ENCODE measurements at places on chromosomes 2 and 18.

- no peak for DNase-seq
Measured at GRCh38 chr2:240126731-240127130, 9.4 kb downstream of the COPS9 start.

GRCh38 chr2:85195956-85196355, 62.8 kb downstream of the TCF7L1 start:
- peak; percentile 18 for DNase-seq

- DNase-seq: no peak
Measured at GRCh38 chr18:8933714-8934284, 168.7 kb upstream of the NDUFV2 start.

- DNase-seq: no peak
Measured at GRCh38 chr18:995629-996028, 91.0 kb downstream of the ADCYAP1 start.

DNA sequence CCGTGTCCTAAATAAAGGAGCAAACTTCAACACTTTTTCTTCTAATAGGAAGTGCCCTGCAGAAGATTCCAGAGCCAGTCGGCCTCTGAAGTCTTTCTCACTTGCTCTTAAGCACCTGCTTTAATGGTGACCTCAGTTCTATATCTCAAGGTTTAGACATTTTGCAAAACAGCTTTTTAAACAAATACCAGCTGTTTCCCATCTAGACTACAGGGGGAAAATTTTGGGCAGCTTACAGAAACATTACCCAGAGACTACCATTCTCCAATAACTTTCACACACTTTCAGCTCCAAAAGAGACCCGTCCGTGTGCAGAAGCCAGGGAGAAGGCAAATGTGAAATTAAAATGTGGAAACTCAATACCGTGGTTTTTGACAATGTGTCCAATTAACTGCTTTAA, 285.3 kb upstream of the CCDC68 start:
- DNase-seq: no peak

DNA sequence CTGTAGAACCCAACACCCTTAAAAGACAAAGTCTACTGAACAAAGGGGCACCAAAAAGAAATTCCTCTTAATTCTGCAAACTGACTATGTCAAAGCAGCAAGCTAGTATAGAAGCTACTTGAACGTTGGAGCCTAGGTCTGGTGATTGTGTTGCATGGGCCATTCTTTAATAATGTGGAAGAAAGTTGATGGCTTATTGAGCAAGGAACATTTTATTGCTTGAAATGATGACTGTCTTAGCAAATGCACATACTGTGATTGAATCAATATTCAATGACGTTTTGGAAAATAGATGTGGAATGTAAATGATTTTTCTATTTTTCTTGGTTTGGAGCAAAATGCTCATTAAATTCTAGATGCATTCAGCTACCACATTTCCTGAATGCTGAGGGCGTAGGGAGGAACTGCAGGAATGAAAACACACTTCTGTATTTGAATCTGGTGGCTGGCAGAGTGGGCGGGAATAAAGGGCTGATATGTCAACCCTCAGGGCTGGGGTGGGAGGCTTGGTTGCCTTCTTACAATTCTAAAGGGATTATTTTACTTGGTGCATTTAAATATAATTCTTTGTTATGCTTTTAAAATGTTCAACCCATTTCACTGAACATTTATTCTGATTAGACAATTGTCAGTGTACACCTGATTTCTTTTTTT, 26.5 kb downstream of the MYO3B start:
- DNase-seq: no peak

DNA sequence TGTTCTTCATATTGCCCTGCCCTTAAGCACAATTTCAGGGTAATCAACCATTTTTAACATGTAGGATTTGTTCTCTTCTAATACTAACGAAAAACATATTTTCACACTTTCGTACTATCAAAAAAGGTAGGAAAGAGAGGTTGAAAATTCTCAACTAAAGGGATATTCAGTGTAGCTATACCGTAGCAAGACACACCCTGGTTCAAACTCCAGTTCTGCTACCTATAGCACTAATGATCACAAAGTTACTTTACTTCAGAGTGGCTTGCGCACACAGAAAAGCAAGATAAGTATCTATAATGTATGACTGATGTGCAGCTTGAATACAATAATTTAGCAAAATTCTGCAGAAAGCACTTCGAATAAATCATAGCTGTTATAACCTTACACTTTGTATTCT, 125.8 kb upstream of the CD226 start:
- DNase-seq: no peak

DNA sequence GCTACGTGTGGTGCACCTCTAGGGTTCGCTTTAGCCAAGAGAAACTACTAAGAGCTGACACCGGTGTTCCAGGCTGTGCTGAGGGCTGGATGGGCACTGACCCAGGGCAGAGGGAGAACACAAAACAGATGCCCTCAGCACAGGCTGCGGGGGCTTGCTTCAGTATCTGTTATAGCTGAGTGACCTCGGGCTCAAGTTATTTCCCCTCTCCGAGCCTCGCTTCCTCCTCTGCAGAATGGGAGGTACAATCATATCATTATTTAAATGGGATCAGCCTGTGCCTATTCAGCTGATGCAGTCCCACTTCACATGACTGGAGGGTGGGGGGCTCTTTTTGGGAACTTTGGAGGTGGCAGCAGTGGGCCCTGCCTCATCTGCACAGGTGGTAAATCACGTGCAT, 156.1 kb upstream of the APCDD1 start:
- no peak for DNase-seq

DNA sequence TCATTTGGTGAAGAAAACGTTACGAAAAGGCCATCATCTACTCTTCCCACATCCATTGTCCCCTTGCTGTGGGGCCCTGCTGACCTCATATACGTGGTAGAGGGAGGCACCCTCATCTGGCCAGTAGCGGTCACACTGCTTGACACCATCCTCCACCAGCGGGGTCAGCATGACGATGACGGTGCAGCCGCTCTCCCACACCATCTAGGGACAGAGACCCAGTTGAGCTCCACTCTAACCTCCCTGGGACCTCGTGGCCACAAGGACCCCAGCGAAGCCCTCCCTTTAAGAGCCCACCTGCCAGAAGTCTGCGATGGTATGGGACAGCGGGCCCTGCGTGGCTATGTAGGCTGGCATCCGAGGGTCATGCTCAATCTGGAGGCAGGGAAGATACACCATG, 13.1 kb downstream of the PTPRN start:
- no peak for DNase-seq

- no peak for DNase-seq
Measured at GRCh38 chr2:70511971-70512729, 41.5 kb downstream of the TGFA start.

GRCh38 chr2:128260239-128261138, 58.2 kb downstream of the HS6ST1 start:
- DNase-seq: peak; percentile 89

DNA sequence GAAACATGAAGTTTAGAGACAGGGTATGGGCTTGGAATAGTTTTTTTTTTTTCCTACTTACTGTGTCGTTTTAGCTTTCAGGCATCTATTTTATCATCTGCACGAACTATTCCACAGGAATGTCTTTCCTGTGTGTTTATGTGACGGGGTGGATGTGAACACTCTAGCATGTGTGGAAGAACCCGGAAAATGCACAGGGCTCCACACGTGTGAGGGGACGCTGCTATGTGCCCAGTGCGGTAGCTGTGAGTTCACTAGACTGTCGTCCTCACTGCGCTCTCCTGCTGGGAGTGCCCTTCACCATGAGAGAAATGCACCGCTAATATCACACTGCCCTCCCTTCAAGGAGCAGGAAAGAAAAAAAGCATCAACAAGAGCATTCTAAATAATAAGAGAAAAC, 250.8 kb upstream of the PXDN start:
- DNase-seq: no peak

DNA sequence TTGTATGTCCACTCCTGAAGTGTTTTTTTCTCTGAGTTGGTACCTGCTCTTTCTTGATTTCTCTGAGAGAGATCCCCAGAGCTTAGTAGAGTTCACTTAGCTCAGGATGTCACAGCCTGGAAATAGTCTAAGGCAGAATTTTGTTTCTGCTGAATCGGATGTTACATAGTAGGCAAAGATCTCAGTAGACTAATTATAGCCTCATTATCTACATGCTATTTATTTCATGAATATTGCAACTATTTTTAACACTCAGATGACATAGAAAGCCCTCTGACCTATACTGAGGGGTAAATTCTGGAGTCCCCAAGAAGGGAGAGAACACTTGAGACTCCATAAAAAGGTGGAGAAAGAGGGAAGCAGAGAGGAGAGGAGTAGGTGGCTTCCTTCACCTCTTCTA, 160.2 kb downstream of the FHOD3 start:
- no peak for DNase-seq

- DNase-seq: no peak
Measured at GRCh38 chr2:70523996-70524965, 29.3 kb downstream of the TGFA start.

DNA sequence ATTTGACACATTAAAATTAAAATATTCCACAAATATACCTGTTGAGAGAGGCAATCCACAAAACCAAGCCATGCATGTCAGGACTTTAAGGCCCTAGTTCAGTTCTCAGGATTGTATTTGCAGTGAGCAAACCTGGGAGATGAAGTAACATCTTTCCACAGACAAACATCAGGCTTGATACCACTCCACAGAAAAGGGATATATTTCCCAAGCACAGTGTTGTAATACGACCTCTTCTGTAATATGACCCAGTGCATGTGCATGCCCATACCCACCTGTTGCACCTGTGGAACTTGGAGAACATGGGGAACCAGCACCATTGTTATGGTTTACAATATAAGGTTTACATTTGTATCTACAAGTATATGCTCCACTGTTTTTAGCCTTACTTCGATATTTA, 184.0 kb downstream of the PDE11A start:
- no peak for DNase-seq

DNA sequence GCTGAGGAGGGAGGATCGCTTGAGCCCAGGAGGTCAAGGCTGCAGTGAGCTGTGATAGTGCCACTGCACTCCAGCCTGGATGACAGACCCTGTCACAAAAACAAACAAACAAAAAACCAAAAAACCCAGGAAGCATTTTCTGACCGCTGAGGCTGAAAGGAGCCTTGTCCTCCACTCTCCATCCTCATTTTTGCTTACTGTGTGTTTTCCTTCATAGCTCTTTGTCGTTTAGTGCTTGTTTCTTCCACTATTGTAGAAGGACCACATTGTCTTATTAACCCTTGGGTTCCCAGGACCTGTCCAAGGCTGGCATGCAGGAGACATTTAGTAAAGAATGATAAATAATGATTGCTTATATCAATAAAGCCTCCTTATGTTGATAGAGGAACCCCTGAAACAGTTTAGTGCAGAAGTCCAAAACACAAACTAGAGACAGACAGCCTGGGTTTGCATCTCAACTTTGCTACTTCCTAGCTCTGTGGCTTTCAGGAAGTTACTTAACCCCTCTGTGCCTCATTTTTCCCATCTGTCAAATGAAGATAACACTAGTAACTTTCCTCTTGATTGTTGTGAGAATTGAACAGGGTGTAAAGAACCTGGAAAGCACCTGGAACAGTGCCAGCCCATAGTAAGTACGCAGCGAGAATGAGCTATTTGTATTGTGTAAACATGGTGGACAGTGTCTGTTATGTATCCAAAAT, 126.0 kb downstream of the LPIN1 start:
- DNase-seq: no peak

GRCh38 chr18:7164323-7165004, 46.9 kb upstream of the LAMA1 start:
- DNase-seq: no peak

DNA sequence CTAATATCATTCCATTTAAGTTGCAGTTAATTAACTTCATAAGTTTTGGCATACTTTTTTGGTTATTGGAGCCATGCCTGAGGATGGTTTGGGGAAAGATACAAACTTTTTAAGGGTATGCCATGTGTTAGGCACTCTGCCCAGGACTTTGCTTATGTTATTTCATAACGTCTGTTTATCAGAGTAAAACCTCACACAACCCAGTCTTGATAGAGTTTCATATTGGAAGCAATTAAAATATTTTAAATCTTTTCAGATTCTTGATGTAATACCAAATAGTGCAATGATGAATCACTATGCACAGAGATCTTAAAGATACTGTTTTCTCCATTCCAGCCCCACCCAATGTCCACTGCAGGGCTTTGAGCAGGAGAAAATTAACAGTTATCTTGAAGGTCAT, 529.1 kb upstream of the HNMT start:
- DNase-seq: no peak

DNA sequence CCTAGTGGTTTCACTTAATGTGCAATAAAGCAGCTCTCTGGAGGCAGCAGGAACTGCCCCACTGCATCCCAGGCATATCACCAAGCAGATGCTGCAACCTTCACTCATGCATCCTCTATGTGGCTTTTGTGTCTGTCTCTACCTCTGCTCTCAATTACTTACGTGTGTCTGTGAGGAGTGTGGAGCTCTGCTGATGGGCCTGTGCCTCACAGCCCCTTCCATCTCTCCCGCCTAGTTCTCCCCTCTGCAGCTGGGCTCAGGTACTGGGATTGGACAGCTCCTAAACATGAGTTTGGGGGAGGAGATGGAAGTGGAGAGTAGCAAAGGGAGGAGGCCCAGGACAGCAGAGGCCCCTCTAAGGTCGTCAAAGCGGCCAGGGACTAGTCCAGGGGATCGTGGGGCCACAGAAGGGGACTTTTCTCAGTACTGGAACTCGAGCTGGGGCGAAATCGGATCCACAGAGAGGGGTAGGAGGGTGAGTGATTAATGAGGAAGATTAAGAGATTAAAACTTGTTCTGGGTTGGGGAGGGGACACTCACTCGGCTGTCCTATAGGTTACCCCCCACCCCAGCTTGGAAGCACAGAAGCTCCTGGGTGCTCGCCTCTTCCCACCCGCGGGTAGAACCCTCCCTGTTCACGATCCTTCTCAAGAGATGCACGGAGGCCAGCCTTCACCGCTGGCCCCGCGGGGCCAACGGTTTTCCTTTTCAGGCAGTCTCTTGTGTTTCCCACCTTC, 2.1 kb upstream of the LBX2 start:
- no peak for DNase-seq

- DNase-seq: no peak
Measured at GRCh38 chr2:70250434-70250833, 2.0 kb upstream of the TIA1 start.

GRCh38 chr2:65482971-65483370, 50.6 kb upstream of the SPRED2 start:
- no peak for DNase-seq

GRCh38 chr2:6906165-6906741, 11.0 kb upstream of the RNF144A start:
- no peak for DNase-seq

- DNase-seq: no peak
Measured at GRCh38 chr2:121483846-121484245, 46.8 kb upstream of the RNU4ATAC start.
